ENCODE measurements at places on chromosomes 1 and 21. TPM values are rescaled to one million over a fixed set of nuclear protein-coding genes. Genes with fewer than 3 reads are reported as not detected.

Gene CRP
- polyA plus RNA-seq, result 0.05 TPM

Gene FCRLB
- polyA plus RNA-seq, result 2.0 TPM

Gene AGT
- 23.2 TPM for polyA plus RNA-seq

Gene PATJ
- 12.5 TPM for polyA plus RNA-seq

Gene MXRA8
- polyA plus RNA-seq, result 52.3 TPM

Gene SAMD11
- polyA plus RNA-seq, result 7.2 TPM

Gene OR2L2
- not detected for polyA plus RNA-seq

Gene CLCA2
- polyA plus RNA-seq, result 0.13 TPM

Gene LCE1B
- not detected for polyA plus RNA-seq
